Neural crest cell (in vitro differentiated cells): ENCODE measurements at places on chromosomes 4 and X. TPM values are rescaled to one million over a fixed set of nuclear protein-coding genes. Genes with fewer than 3 reads are reported as not detected.

RAB28 gene
- 26.7 and 30.7 TPM in 2 replicates for total RNA-seq

ALAS2 gene
- total RNA-seq: not detected in 2 replicates

TMSB15B gene
- 36.8 and 40.7 TPM in 2 replicates for total RNA-seq

GYG2 gene
- total RNA-seq: 75.6 and 77.9 TPM in 2 replicates

MAGEA2B gene
- not detected in 2 replicates for total RNA-seq

XAGE2 gene
- not detected in 2 replicates for total RNA-seq

RHOH gene
- 3.2 and 3.7 TPM in 2 replicates for total RNA-seq

HOPX gene
- not detected in 2 replicates for total RNA-seq

FAM184B gene
- 0.12 and 0.16 TPM in 2 replicates for total RNA-seq

SOX3 gene
- 201 and 205 TPM in 2 replicates for total RNA-seq

BEND4 gene
- 0.40 and 1.0 TPM in 2 replicates for total RNA-seq

RTL3 gene
- not detected in 2 replicates for total RNA-seq

THOC2 gene
- 91.1 and 96.2 TPM in 2 replicates for total RNA-seq

DNA sequence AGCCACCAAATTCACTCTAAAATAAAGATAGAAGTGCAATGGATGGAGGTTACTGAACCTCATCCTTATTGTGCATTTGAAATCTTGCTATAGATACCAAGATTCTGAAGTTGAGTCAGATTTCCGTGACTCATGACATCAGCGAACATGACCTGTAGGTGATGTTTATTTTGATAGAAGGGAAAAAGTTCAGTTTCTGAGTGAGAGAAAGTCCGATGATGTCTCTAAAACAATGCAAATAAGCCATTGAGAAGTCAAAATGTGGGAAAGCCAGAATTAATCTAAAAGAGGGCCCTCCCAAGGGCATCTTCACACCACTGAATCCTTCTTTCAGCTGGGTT, 20.0 kb downstream of the PHOX2B start:
- no peak for DNase-seq

DNA sequence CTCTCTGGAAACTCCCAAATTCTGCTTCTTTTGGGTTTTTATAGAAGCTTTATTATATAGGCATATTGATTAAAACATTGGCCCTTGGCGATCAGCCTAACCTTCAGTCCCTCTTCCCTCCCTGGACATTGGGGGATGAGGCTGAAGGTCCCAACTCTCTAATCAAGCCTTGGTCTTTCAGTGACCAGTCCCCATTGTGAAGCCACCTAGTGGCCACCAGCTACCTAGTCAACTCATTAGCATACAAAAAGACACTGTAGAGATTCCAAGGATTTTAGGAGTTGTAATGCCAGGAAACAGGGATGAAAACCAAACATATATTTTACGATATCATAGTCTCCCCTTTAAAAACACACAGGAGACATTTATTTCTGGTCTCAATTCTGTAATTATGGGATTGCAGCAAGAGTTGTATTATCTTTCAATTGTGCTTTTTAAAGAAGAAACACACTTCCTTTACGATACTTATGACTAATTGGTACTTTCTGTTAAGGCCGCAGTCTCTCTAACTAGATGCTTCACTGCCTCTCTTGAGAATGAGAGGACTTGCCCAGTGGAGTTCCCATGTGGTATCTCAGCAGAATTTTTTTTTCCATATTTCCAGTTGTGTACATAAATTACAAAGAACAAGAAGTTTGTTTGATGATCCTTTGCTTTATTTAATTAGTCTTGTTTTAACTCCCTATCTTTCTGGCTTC, 58.2 kb downstream of the WDR17 start:
- no peak for DNase-seq

- DNase-seq: no peak
Measured at GRCh38 chr4:174218127-174218790, 65.2 kb downstream of the FBXO8 start.

DNA sequence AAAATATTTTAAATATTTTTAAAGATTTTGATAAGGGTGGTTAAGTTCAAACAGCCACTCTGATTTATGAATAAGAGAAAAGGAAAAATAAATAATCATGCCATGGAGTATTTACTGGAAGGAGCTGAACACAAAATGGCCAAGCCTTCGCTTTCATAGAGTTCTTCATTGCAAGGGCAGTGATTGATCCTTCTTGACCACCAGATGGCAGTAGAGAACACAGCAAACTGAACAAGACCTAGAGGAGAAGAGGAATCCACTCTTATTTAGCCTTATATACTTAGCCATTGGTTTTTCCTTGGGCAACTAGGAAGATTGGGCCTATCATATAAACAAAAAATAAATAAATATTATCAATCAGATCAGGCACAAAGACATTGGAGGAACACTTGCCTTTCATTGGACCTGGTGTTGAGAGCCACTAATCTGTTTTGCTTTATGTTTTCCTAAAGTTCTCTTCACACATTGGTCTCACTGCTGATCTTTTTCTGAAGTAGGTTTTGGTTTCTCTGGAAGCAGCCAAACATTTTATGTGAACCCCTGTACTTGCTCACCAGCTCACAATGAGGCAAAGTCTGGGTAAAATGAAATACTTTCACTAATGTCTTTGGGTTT, 58.1 kb upstream of the PARM1 start:
- peak; percentile 3 for DNase-seq

DNA sequence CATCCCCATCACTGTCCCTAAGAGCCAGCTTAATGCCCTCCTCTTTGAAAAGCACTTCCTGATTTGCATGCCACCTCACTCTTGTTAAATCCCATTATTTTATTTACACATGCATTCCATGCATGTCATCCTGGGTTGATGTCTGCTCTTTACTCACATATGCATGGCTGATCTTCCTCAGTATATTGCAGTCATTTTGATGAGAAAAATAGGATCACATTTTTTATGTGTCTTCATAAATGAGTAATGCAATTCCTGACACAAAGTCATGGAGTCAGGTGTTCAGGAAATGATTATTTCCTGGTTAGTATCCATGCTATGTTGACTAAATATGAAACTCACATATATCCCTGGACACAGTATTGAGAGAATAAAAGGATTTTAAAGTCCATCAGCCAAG, 204.7 kb downstream of the SLIT2 start:
- DNase-seq: no peak

DNA sequence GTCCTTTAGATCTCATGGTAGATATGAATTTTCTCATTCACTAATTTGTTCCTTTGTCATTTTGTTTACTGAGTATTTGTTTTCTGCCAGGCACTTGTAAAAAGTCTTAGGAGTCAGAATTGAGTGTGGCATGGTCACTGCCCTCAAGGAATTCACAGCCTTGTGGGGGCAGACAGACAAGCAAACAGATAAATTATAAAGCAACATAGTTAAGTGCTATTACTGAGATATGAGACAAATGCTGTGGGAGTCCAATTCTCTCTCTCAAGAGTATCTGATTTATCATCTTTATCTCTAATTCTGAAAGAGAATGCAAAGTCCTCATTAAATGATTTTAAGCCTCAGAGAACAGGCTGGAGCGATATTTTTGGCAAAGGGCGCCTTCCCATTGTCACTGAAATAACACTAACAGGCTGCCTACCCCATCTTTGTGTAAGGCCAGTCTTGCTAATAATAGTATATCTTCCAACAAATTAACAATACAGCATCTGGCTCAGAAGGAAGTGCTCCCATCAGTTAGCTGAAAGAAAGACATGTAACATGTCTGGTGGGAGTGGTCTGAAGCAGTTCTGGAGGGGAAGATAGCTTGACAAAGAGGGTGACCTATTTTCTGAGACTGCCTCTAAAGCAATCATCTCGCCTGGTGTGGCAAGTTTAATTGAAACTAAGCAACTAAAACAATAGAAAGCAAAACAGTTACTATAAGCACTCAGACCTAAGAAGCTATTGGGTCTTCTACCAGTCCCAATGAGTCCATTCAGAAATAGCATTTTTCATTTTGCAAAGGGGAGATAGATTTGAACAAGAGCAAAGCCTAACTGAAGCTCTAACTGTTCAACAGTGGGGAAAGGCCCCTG, 61.5 kb upstream of the AMOT start:
- no peak for DNase-seq

- DNase-seq: no peak
Measured at GRCh38 chr4:6271701-6272465, 2.2 kb downstream of the WFS1 start.

- DNase-seq: no peak
Measured at GRCh38 chrX:145853181-145853580, 35.6 kb downstream of the SLITRK2 start.

GRCh38 chrX:16852617-16853179, 17.5 kb downstream of the RBBP7 start:
- DNase-seq: no peak

- no peak for DNase-seq
Measured at GRCh38 chr4:93169966-93170365, 658.6 kb upstream of the ATOH1 start.

GRCh38 chr4:80529026-80529425, 193.5 kb downstream of the CFAP299 start:
- DNase-seq: no peak

GRCh38 chr4:24197955-24198354, 308.1 kb upstream of the PPARGC1A start:
- DNase-seq: no peak

DNA sequence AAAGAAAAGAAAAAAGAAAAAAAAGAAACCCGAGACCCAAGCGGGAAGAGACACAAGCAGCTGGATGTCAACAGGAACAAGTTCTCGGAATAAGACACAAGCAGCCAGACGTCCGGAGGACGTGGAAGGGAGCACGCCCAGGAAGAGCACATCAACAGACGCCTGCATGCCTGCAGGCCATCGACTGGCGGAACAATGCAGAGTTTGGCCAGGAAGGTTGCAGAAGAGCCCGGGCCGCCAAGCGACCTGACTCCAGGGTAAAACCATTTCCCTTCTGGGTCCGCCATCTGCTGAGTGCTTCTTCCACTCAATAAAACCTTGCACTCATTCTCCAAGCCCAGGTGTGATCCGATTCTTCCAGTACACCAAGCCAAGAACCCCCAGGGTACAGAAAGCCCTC, 95.6 kb upstream of the PRR32 start:
- no peak for DNase-seq

GRCh38 chr4:109432203-109432602, 1.4 kb upstream of the SEC24B start:
- DNase-seq: no peak

DNA sequence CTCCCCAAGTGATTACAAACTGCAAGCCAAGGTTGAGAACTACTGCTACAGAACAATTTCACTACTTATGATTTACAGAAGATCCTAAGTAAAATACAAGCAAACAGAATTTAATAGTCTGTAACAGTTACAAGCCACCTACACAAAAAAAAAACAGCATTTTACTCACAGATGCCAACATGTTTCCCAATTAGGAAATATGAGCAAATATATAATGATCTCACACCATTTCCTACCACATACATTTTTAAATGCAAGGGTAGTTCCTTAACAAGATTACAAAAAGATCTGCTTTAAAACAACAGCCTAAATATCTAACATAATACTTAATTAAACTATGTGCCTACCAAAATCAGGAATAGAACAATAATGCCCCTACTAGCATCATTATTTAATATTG, 63.4 kb downstream of the EFHC2 start:
- no peak for DNase-seq

DNA sequence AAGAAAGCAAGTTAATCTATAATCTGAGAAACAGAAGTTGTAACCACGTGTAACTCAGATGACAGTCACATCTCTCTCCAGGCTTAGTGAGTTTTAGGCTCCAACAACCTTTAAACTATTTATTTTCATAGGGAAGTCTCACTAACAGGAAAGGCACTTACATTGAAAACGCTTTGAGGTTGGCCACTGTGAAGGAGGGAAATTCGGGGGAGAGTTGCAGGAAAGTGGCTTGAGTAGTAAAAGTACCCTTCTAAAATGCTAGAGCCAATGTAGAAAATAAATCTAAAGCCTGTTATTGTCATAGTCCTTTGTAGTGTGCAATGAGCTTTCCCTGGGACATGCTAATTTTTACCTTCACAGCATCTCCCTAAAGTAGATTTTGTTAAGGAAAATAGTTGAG, 995 bp upstream of the NFXL1 start:
- DNase-seq: no peak

DNA sequence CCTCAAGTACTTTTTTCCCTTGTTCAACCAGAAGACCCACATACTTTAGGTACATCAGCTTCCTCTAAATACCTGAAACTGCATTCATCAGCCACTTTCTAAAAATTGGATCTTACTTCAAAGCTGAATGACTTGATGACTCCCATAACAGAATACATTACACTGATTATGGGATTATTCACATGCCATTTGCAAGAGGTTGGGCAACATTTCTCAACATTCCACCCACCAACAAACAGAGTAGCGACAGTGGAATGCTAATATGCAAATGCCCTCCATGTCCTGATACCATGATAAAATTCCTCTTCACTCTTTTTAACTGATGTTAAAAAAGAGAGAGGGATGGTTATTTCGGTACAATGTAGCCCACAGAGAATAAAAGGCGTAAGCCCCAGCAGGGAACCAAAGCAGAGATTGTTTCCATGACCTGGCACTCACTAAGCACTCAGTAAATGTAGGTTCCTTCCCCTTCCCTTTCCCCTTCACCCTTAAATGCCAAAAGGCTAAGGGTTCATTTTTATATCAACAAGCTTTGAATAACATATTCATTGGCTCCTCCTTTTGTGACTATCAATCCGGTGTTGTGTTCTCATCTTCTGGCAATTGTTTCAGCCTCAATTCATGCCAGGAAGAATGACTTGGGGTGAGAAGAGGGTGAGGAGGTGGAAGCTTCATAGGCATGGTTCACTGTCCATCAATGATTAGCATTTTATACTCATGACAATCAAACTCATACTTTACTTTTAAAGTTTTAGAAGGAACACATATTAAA, 317.2 kb downstream of the DHX15 start:
- no peak for DNase-seq

GRCh38 chrX:48711162-48711928, 14.8 kb downstream of the SUV39H1 start:
- no peak for DNase-seq

- no peak for DNase-seq
Measured at GRCh38 chr4:26995316-26995715, 134.7 kb downstream of the STIM2 start.

DNA sequence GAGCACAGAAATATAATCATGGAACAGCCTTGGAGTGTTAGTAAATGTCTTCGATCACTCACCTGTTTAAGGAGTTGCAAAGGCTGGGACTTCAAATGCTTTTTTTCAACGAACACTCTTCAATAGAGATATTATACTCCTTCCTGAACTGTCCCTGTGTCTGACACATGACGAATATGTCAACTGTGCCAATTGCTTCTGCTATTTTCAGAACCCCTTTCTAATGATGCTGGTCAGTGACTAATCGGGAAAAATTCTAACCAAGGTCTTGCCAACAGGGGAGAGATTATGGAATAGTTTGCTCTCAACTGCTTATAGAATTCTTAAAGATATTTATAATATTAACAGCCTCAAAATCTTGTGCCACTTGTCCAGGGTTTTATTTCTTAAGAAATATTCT, 8.5 kb upstream of the KLHL34 start:
- DNase-seq: no peak

DNA sequence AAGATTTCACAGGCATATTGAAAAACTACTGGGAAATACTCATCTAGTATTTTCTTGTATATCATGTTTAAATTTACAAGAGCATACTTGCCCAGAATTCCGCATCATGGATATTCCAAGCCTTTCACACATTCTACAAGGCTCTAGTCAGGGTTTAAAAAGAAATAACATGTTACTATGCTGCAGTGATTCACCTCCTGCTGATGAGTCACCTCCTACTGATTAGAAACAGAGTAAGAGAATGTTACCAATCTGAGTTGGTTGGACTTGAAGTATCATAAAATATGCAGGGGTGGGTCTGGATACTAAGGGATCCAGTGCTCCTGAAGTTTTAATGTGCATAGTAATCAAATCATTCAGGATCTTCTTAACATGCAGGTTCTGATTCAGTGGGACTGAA, 192.0 kb upstream of the ANK2 start:
- DNase-seq: no peak
